Foreskin keratinocyte (primary cell): ENCODE measurements at places on chromosomes 5 and 9. TPM values are rescaled to one million over a fixed set of nuclear protein-coding genes. Genes with fewer than 3 reads are reported as not detected.
A peak's percentile ranks its signal among the peaks of the same experiment; 100 is the strongest.

DNA sequence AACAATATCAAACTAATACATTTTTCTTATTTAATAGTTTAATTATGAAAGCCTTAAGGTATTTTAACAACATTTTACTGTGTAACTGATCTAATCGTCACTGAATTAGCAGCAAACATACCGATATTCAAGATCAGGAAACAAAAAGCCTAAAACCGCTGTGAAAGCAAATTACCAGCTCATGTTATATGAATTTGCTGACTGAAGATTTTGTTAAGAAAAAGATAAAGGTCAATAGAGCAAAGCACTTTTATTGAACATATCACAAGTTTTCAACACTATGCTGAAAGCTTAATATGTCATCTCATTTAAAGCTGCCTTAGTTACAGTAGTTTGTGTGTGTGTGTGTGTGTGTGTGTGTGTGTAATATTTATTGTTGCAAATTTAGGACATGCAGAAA, 1634.9 kb upstream of the NUDT12 start:
- no peak for DNase-seq

Gene PCDHA3
- total RNA-seq: not detected in 2 replicates

GRCh38 chr9:112194969-112195431, 19.9 kb upstream of the SUSD1 start:
- DNase-seq: no peak

Gene FOXD4L5
- total RNA-seq: 0.03 and 0.07 TPM in 2 replicates

GRCh38 chr5:30355675-30356074, 837.8 kb upstream of the CDH6 start:
- DNase-seq: no peak

DNA sequence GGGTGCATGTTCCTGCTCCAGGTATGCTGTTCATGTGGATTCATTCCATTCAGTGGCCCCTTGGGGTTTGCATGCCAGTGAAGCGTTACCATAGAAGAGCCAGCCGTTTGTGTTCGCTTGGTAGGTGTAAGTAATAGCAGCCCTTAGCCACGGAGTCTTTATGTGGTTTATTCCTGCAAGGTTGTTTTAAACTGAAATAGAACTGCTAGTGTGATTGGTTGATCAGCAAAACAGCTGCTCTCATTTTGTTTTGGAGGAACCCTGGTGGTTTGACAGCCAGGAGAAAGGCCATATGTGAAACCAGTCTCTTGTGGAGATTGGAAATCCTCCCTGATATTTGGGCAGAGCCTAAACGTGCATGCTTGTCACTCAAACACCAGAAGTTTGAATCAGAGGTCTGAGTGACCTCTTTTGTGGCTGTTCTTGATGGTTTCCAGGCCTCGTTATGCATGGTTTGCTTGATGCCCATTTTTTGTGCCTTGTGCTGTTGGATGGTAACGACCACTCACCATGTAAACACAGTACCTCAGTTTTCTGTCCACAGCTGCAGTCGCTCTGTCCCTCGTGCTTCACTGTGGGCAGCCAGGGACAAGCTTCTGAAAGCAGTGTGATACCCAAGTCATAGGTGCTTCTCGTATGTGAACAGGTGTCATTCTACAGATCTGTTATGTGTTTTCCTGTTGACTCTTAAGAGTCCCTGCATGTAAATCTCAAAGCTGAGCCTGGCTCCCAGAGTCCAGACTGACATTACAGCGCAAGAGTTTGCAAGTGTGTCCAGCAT, 58.3 kb upstream of the NXNL2 start:
- peak; percentile 3 for DNase-seq

DNA sequence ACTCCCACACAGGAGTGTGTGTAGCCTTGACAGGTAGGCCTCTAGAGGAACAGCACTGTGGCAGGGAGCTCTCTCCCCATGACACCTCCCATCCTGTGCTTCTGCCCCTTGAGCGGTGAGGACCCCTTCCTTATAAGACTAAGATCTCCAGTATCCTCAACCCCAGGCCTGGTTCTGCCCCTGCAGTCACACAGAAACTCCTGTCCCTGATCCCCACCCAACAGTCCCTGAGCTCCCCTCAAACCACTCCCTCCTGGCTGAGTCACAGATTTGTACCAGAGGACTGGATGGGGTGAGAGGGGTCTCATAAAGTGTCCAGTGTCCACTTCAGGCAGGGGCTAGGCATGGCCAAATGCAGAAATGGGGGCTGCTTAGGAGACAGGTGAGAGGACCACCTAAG, 47.8 kb upstream of the CDKN2AIPNL start:
- DNase-seq: no peak

GRCh38 chr9:120974921-120975320, 48.3 kb upstream of the TRAF1 start:
- no peak for DNase-seq

DNA sequence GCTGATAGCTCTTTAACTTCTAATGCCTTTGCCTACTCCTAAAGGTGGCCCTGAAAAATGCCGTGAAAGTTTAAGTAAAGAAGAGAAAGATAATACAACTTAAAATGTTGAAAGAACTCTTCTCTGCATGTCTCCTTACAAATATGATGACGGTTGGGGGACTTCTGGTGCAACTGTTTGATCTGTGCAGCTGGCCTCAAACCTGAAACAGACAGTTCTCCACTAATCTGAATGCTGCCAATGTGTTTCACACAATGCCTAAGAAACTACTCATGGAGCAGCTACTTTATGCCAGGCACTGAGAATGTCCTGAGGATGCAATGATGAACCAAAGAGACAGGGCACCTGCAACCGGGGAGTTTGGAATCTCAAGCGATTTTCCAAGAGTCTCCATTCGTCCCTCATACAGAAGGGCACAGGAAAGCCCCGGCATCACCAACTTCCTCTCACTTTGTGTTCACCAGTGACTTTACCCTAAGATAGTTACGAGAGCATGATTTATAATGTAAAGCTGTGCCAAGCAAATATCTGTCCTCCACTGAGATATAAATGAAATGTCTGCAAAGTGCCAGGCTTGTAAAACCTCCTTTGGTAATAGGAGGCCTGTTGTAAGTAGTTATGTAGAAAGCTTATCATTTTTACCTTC, 455.4 kb downstream of the SEMA5A start:
- DNase-seq: no peak

- DNase-seq: peak; percentile 20
These were observed 174.9 kb downstream of the ROR2 start for GRCh38 chr9:91775011-91775707.

Gene CYSRT1
- total RNA-seq: 0.92 and 1.2 TPM in 2 replicates

GRCh38 chr5:113381791-113382190, 53.0 kb downstream of the TSSK1B start:
- DNase-seq: no peak

- no peak for DNase-seq
These were observed 550.1 kb upstream of the CDH18 start for GRCh38 chr5:20537911-20538703.

Gene TRIP13
- total RNA-seq: 43.4 and 58.3 TPM in 2 replicates

DNA sequence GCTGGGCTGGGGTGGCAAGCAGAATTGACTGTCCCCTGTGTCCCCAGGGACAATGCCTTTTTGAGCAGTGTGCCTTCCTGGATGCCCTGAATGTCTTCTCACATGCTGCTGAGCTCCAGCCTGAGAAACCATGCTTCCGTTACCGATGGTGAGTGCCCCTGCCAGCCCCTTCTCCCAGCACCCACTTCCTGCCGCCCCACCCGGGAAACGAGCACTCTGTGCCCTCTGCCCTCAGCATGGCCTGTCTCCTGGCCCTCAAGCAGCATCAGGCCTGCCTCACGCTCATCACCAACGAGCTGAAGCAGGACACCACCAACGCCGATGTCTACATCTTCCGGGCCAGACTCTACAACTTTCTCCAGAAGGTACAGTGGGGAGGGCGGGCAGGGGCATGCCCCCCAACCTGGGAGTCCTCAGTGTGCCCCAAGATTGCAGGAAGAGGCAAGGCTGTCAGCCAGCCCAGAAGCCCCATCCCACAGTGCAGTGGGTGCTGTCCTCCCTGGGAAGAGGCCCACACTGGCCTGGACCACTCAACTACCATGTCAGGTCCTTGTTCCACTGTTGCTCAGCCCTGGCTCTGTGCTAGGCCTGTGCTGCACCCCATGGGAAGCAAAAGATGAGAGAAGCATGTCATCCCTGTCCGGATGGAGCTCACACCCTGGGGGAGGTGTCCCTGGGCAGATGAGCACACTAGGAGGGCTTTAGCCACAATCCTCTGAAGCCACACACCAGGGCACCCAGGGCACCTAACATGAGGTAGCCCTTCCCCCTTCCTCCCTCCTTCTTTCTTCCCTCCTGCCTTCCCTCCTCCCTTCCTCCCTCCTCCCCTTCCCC, 4.4 kb downstream of the TTC16 start:
- DNase-seq: no peak

Gene PRRX2
- total RNA-seq: not detected in 2 replicates

Gene INSL4
- total RNA-seq: not detected in 2 replicates

Gene SEC24A
- total RNA-seq: 16.1 and 18.3 TPM in 2 replicates

GRCh38 chr5:147223948-147224791, 10.7 kb upstream of the STK32A start:
- peak; percentile 16 for DNase-seq

DNA sequence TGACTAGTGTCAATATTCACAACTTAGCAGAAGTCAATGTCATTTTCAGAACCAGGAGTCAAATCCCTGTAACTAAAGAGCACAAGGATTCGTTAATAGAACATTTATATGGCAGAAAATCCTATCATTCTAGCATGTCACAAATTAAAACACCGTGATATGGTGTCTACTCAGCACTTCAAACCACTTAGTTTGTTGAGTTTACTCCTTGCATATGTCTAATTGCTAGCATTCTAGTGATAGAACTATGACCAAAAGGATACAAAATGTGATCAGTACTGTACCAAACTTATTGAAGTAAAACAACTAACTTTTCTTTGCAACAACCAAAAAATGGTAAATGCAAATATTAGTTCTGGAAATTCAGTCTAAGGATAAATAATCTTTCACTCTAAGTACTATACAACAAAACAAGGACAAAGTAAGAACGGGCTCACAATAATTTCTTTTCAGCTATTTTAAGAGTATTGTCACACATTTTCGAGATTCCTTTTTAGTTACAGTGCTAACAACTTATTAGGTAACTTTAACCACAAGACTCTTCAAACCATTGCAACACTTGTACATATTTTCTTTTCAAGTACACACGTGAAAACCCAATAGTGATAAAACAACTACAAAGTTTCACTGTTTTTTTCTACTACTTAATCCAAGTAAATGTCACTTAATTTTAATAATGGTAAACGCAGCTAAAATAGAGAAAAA, 845.2 kb upstream of the CDH10 start:
- peak; percentile 18 for DNase-seq

- no peak for DNase-seq
These were observed 44.7 kb downstream of the PRRT1B start for GRCh38 chr9:131589993-131590392.

- DNase-seq: peak; percentile 32
These were observed 99.3 kb downstream of the CDK5RAP2 start for GRCh38 chr9:120480707-120481106.

DNA sequence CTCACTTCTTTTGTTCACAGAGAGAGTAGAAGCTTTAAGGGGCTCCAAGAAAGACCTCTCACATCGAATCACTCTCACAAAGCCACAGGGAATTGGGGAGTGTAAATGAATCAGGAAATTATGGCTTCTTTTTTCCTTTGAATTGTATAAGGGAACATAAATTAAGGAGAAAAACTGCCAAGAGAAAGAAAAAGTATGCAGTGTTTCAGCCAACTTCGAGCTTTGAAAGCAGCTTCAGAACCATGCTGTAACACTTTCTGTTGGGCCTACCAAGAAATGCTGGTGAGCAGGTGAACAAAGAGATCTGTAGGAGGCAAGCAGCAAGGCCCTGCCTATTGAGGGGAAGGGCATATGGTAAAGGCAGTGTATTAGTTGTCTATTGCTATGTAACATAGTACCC, 33.4 kb upstream of the CTNNA1 start:
- DNase-seq: no peak

- DNase-seq: no peak
These were observed 71.0 kb downstream of the IPO11 start for GRCh38 chr5:62483556-62483955.

Gene PCDHGB3
- 0.07 TPM in 1 of 2 replicates, not detected in the other for total RNA-seq

- no peak for DNase-seq
These were observed 133.1 kb upstream of the MAP1B start for GRCh38 chr5:71974165-71974564.

Gene SLC12A7
- 3.7 and 4.3 TPM in 2 replicates for total RNA-seq

Gene FAM151B
- total RNA-seq: 1.2 and 1.3 TPM in 2 replicates

- no peak for DNase-seq
These were observed 20.7 kb downstream of the LHX2 start for GRCh38 chr9:124032247-124032646.

DNA sequence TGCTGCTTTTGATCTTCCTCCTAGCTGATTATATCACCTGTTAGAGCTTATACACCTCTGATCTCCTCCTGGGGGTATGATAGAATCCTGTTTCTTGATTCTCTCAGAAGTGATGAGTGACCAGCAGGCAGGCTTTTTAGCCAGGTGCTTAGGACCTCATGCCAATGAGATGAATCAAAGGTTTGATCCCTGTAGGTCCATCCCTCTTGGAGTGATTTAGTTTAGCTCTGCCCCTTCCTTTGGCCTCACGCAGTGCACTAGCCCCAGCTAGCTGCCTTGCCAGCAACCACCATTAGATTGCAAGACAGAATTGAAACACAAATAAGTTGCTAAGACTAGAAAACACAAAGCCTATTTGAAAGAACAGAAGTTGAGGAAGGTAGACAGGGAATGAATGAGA, 84.4 kb downstream of the ZSWIM6 start:
- no peak for DNase-seq

Gene PRXL2C
- 11.0 and 12.8 TPM in 2 replicates for total RNA-seq

Gene HEMGN
- not detected in 2 replicates for total RNA-seq

DNA sequence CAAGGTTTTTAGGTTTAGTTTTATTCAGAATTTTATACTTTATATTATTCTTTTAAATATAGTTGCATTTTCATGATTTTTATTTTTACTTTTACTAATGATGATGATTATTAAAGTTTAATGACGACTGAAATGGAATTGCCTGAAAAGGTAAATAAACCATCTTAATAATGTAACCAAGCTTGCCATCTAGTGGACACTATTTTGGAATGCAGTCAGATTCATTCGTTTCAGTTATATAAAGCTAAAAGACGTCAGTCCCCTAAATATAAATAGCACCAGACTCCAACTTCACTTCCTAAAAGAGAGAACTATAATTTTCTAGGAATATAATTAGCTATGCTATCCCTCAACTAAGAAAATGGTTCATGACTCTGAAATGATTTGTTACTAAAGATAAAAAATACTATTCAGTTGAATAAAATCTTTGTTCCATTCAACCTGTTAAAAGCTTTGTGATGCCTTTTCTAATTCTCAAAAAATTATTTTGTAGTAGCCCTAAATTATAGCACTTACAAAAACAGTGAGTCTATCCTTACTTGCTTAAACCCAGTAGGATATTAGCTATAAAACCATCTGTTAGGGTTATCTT, 19.9 kb downstream of the ABITRAM start:
- peak; percentile 20 for DNase-seq

DNA sequence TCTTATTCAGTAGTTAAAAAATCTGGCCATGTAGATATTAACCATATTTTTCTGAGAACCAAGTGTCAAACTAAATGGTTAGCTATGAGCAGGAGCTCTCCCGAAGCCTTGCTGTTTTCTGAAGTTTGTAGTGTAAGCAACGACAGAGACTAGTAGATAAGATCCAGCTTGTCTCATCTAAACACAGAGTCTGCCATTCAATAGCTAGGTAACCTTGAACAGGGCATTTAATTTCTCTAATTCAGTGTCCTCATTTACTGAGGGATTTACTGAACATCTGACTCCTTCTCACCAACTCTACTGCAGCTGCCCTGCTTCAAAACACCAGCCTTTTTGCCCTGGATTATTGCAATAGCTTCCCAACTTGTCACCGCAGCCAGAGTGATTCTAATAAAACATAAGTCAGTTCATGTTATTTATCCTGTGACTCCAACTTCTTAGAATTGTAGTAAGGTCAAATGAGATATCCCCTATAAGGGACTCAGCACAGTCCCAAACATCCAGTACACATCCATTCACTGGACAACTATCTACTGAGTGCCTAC, 337.0 kb downstream of the PLK2 start:
- DNase-seq: no peak

Gene NOL6
- 105 and 109 TPM in 2 replicates for total RNA-seq

Gene OLFM1
- 0.07 and 0.21 TPM in 2 replicates for total RNA-seq

Gene TEX48
- total RNA-seq: not detected in 2 replicates
